T-cell (primary cell): ENCODE measurements at places on chromosomes 12 and 14.

GRCh38 chr12:43898474-43898873 lies 62.6 kb downstream of the TMEM117 start:
- no peak for DNase-seq

- no peak for DNase-seq
Observed at GRCh38 chr12:76611533-76611932, 52.0 kb upstream of the OSBPL8 start.

- DNase-seq, result no peak
Observed at GRCh38 chr12:123132951-123133619, 17.8 kb downstream of the PITPNM2 start.

DNA sequence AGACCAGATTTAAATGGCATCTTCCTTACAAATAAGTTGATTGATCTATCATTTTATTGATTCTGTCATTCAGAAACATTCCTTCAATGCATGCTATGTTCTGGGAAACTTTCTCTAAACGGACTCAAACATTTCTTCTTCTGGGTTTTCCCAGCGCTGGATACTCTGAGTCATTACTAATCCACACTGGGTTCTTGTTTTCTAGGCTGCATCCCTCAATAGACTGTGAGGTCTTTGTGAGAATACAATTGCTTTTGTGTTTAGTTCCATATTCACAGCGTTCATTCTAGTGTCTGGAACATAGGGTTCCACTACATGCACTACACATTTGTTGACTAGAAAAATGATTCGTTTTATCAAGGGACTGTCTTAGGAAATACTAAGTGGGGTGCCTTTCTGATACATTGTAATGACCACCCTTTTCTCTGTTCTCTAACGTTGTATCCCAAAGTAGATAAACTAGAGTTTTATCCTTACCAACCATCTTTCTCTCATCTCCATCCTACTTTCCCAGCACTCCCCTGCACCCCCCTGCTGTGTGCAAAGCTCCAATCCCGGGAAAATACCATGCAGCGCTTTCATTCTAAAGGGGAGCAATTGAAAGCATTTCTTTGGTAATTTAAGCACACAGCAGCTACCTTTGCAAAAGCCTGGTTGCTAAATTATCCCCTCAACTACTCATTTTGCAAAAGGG lies 878.7 kb downstream of the DIO2 start:
- DNase-seq, result no peak

GRCh38 chr12:26919216-26919555 lies 18.6 kb downstream of the INTS13 start:
- no peak for DNase-seq

DNA sequence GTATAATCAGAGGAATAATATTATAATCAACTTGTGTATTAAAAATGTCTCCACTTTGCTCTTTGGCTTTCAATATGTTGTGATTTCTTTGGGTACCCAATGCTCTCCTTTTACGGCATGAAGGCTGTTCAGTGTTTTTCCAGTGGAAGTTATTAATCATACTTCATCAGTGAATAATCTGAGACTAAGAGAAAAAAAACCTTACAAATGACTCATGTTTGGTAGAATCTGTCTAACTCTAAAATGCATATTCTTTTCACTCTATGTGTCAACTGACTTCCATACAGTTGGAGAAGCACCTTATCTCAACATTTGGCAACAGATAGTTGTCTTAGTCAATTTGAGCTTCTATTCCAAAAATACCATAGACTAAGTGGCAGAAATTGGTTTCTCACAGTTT lies 82.2 kb downstream of the PTPRO start:
- no peak for DNase-seq
